Left cardiac atrium (tissue), 4 donors: ENCODE measurements at places on chromosomes 5 and 9.

- DNase-seq = no peak
Observed at GRCh38 chr5:115435778-115436712, 108.5 kb downstream of the FEM1C start.

GRCh38 chr5:160692271-160692670, 159.7 kb downstream of the ATP10B start:
- DNase-seq = no peak

GRCh38 chr9:20244271-20244670, 378.0 kb downstream of the MLLT3 start:
- DNase-seq = no peak

DNA sequence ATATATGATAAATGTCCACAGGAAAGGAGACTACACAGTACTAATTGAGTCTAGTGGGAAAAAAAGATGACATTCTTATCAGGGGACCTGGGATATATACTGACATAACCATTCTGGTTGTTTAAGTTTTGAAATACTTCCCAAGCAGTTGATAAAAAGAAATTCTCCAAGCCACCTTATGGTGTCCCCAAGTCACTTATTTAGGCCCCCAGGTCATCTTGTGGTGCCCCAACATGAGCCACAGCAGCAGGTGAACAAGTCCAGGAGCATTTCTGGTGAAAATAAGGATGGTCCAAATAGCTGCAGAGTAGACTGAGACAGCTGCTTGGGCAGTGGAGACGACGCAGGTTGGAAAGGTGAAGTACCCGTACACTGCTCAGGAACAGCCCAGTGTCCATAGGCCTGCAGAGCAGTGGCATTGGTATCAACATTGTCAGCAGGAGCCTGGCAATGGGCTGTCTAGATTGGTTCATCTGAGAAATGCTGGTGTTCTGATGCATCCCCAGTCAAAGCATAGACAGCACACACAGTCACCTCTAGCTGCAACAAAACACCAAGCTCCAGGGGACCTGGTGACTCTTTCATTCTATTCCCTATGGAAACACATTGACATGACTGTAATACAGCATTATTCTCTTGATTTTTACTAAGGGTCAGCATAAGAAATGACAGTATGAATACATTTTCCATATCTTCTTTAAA, 430.6 kb downstream of the NR2F1-AS1 start:
- DNase-seq = no peak

DNA sequence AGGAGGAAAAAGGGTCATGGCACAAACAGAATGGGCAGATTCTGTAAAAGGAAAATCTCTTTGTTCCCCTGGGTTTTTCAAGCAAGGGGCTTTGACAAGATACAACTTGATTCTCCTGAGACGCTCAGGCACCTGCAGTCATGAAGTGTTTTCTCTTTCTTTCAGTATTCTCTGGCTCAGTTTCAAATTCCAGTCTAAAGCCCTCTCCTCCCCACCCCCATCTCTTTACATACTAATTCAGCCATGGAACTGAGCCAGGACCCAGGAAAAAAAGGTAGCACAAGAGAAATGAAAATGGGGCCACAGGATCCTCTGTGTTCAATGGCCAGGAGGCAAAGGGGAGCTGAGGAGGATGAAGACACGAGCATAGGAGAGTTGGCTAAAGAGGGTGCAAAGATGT, 408.4 kb downstream of the SPOCK1 start:
- no peak for DNase-seq

- DNase-seq = no peak
Observed at GRCh38 chr9:129033216-129033615, 3.2 kb upstream of the MIGA2 start.

- DNase-seq = no peak
Observed at GRCh38 chr9:135032868-135033460, 54.5 kb upstream of the OLFM1 start.

- DNase-seq = no peak
Observed at GRCh38 chr5:59092758-59093157, 509.9 kb downstream of the RAB3C start.

DNA sequence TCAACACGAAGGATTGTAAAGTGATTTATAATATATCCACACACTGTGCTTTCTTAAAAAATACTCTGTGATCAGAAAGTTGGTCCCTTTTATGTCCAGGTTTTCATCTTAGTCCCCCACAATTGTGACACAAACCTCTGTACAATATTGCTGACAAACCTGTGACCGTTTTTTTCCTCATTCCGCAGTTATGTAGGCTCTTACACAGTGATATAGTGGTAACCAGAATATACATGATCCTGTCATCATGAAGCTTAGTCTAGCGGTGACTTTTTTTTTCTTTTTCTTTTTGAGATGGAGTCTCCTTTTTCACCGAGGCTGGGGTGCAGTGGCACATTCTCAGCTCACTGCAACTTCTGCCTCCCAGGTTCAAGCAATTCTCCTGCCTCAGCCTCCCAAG, 8.7 kb downstream of the ANP32B start:
- no peak for DNase-seq

DNA sequence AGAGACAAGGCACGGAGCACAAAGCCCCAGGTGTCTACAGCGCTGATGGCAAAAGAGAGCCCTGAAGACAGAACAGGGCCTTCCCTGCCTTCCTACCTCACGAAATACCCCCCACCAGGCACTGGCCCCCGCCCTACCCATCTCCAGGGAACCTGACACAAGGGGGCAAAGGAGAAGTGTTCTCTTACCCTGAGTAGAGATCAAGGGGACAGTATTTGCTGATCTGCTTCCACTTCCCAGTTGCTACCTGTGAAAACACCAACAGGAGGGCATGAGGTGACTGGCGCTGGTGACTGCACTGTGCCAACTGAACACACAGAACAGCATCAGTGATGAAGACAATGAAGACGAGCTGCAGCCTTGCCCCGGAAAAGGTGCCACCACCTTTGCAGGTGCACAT, 27.4 kb downstream of the IPPK start:
- DNase-seq = no peak

- no peak for DNase-seq
Observed at GRCh38 chr5:30596495-30597064, 596.9 kb upstream of the CDH6 start.

GRCh38 chr5:68007451-68007850, 208.1 kb upstream of the PIK3R1 start:
- DNase-seq = peak; percentile 61

- DNase-seq = no peak
Observed at GRCh38 chr5:53087621-53088121, 21.9 kb downstream of the MOCS2 start.

- no peak for DNase-seq
Observed at GRCh38 chr9:127092041-127092608, 30.3 kb downstream of the ANGPTL2 start.

DNA sequence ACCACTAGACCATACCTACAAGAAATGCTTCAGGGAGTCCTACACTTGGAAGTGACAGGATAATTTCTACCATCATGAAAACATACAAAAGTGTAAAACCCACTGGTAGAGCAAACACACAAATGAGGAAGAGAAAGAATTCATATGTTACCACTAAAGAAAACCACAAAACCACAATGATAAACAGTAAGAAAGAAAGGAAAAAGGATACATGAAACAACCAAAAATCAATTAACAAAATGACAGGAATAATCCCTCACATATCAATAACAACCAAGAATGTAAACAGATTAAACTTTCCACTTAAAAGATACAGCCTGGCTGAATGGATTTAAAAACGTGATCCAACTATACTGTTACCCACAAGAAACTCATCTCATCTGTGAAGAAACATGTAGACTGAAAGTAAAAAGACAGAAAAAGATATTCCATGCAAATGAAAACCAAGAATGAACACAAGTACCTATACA, 83.4 kb downstream of the LPAR1 start:
- DNase-seq = no peak

DNA sequence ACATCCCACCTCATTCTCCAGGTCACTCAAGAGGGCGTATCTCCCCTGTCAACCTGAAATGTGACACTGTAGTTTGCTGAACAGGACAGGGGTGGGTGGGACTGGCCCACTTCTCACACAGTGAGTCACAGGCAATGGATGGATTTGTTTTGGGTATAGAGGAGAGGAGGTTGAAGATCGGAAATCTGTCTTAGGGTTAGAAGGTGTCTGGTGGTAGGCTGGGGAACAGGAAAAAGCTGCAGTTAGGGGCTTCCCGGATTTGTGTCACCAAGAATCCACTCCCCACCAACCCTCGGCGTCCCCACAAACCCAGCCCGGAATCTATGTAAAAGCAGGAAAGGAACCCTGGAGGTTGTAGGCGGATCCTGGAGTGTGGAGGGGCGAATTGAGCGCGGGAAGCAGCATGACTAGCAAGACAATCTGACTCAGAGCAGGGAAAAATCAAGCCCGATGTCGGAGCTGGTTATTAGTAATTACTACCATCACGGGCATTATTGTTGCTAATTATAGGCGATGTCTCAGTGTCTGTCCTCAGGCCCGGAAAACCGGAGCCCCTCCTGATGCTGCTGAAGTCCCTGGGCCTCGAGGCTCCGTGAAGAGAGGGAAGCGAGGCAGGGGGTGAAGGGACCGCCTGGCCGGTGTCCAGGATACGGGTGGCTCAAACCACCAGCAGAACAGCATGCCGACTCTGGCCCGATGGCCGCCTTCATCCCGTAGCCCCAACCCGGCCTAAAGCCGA, 1.7 kb upstream of the IRX1 start:
- no peak for DNase-seq

DNA sequence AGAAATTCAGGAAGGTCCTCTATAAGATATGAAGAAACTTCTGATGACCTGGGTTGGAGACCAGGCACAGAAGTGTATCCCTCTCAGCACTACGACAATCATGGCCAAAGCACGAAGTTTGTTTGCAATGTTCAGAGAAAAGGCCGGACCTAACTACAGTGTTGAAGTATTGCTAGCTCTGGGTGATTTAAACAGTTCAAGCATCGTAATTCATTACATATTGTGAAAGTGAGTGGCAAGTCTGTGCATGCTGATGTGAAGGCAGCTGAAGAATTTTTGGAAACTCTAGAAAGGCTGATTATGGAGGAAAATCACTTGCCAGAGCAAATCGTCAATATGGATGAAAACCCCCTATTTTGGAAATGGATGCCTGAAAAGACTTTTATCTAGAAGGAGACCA, 67.2 kb upstream of the PANK3 start:
- no peak for DNase-seq

DNA sequence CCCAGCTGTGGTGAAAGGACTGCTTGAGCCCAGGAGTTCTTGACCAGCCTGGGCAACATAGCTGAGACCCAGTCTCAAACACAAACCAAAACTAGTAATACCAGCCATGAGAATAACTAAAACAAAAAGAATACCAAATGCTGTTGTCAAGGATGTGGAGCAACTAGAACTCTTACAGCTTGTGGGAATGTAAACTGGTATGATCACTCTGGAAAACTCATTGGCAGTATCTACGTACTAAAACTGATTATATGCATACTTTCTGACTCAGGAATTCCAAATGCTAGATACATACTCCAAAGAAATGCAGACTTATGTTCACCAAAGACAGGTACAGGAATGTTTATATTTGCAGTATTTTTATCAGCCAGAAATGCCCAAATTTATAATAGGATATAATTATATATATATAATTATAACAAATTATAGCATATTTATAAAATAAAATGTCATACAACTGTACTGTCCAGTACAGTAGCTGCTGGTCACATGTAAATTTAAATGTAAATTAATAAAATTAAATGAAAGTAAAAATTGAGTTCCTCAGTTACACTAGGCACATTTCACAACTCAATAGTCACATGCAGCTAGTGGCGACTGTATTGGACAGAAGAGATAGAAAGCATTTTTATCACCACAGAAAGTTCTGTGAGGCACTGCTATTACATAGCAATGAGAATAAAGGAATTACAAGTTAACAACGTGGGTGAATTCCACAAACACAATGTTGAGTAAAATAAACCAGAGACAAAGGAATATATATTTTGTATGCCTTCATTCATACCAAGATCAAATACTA, 118.5 kb downstream of the GNAQ start:
- no peak for DNase-seq

DNA sequence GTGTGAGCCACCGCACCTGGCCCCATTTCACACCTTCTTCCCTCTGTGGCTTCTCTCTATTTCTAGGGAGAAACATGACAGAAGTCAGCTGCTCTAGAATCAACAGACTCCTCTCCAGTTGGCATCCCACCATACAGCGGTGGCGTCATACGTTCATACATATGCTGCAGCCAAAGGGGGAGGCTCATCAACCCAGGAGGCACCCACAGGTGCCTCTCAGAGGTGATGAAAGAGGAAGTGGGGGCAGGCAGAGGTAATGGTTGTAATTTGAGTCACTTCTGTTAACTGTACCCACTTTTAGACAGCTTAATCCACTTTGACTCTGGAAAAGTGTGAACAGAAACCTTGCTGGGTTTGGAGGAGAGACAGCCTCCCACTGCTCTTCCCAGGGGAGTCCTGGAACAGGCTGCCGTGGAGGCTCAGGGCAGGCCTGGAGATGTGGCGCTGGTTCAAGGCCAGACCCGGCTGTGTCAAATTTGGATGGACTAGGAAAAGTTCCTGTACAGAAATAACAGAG, 47.3 kb upstream of the SUB1 start:
- DNase-seq = peak; percentile 27

DNA sequence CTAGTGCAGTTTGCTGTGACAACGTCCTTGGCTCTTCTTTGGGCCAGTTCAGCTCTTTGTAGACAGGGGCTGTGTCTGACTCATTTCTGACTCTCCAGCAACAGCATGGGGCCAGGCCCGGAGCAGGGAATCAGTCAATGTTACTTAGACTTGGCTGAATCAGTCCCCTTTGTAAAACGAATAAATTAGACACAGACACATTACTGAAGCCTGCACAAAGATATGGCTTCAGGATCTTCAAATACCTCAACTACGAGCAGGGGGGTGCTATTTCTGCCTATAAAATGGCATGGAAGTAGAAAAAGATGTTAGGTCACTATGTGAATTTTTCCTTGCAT, 204.7 kb downstream of the TTLL11 start:
- peak; percentile 37 for DNase-seq

GRCh38 chr5:111254613-111255012, 30.4 kb downstream of the CAMK4 start:
- DNase-seq = no peak
